ENCODE measurements at places on chromosomes 13 and 19.
A peak's percentile ranks its signal among the peaks of the same experiment; 100 is the strongest.

DNA sequence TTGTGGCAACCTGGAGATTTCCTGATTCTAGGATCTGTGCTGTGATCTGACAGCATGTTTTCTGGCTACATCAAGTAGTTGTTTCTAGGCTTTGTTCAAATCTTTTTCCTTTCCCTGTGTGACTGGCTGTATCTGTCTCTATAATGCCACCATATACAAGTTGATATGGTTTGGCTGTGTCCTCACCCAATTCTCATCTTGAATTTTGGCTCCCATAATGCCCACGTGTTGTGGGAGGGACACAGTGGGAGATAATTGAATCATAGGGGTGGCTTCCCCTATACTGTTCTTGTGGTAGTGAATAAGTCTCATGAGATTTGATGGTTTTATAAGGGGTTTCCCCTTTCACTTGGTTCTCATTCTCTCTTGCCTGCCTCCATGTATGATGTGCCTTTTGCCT lies 24.6 kb upstream of the CLDN10 start:
- DNase-seq = no peak
- no peaks in the 10 kb centered on the region for H3K36me3 ChIP-seq

DNA sequence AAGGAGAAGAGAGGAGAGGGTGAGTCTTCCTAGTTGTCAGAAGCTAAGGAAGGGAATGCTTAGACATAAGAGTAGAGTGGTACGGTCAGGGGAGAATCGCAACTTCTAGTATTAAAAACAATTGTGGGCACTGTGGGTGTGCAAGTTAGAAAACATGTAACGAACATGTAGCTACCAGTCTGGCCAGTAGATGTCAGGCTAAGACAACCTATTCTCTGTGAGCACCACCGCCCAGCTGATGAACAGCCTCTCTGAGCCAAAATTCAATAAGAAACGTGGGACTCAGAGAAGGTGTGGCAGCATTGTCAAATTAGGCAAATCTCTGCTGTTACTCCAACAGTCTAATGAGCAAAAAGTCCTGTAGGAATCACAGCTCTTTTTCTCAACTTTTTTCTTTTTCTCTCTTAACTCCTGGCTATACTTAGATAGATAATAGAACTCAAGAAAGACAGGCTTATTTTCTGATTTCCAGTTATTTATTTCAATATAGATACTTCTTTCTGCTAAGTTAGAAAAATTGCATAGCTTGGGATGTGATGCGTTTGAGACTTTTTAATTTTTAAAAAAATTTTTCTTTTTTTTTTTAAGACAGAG lies 186.2 kb downstream of the USP12 start:
- H3K36me3 ChIP-seq = no peaks in the 10 kb centered on the region
- no peak overlapping the region for H3K27ac ChIP-seq
- no peaks in the 10 kb centered on the region for H3K4me1 ChIP-seq
- H3K27me3 ChIP-seq = peaks cover 23% of the 10 kb centered on the region

- DNase-seq = no peak
- H3K4me3 ChIP-seq = no peak overlapping the region
- H3K4me1 ChIP-seq = no peaks in the 10 kb centered on the region
- no peak overlapping the region for H3K27ac ChIP-seq
- no peaks in the 10 kb centered on the region for H3K27me3 ChIP-seq
- peaks cover 22% of the 10 kb centered on the region for H3K36me3 ChIP-seq
Observed at GRCh38 chr19:3645067-3645396, 18.4 kb upstream of the CACTIN start.

- peaks cover 84% of the 10 kb centered on the region for H3K4me1 ChIP-seq
- no peaks in the 10 kb centered on the region for H3K27me3 ChIP-seq
- DNase-seq = no peak
- peak overlapping the region; percentile 23 for H3K4me3 ChIP-seq
- H3K36me3 ChIP-seq = peaks cover 68% of the 10 kb centered on the region
Observed at GRCh38 chr13:40624383-40624782, 42.1 kb downstream of the FOXO1 start.

DNA sequence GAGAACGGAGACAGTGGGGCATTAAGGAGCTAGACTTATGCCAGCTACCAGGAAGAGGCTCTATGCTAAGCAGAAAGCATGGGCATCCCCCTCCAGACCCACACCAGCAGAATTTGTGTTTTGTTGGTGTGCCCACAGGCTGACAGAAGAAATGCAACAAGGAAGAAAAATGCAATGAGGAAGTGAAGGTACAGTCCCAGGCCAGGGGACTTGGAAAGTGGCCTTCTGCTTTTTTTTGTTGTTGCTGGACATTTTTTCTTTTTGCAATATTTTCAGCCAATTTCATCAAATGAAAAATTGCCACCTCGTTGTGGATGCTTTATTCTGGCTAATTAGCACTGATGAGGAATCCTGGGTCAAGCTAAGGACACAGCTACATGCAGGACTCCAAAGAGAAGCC lies 167.7 kb downstream of the TSHZ3 start:
- no peak overlapping the region for H3K4me3 ChIP-seq
- no peaks in the 10 kb centered on the region for H3K4me1 ChIP-seq
- no peak overlapping the region for H3K27ac ChIP-seq
- no peak for DNase-seq
- peaks cover 7% of the 10 kb centered on the region for H3K27me3 ChIP-seq

GRCh38 chr19:19094513-19094912 lies 30.7 kb downstream of the SLC25A42 start:
- no peaks in the 10 kb centered on the region for H3K27me3 ChIP-seq
- H3K4me3 ChIP-seq = no peak overlapping the region
- peaks cover 22% of the 10 kb centered on the region for H3K36me3 ChIP-seq

GRCh38 chr19:46970815-46971214 lies 48.8 kb upstream of the NPAS1 start:
- no peak overlapping the region for H3K4me3 ChIP-seq
- peaks cover 19% of the 10 kb centered on the region for H3K4me1 ChIP-seq
- peaks cover 16% of the 10 kb centered on the region for H3K36me3 ChIP-seq
- H3K27me3 ChIP-seq = no peaks in the 10 kb centered on the region
- H3K27ac ChIP-seq = no peak overlapping the region

DNA sequence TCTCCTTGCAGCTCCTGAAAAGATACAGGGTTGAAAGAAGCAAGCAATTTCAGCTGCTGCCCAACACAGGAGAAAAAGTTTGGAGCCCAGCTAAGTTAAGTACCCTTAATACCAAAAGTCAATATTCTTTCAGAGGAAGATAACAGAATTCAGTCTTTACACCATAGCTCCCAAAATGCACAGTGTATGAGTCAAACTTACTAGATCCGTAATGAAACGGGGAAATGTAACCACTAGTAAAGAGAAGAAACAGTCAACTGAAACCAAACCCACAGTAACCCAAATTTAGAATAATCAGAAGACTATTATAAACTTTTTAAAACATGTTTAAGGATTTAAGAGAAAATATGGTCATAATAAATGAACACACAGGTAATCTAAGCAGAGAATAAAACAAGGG lies 45.2 kb downstream of the SUCLA2 start:
- no peaks in the 10 kb centered on the region for H3K4me1 ChIP-seq
- peaks cover 94% of the 10 kb centered on the region for H3K36me3 ChIP-seq
- H3K4me3 ChIP-seq = no peak overlapping the region
- H3K27ac ChIP-seq = no peak overlapping the region
- no peak for DNase-seq

- no peaks in the 10 kb centered on the region for H3K4me1 ChIP-seq
- H3K27ac ChIP-seq = no peak overlapping the region
- no peak overlapping the region for H3K4me3 ChIP-seq
- no peaks in the 10 kb centered on the region for H3K36me3 ChIP-seq
Observed at GRCh38 chr13:98313922-98314292, 136.8 kb upstream of the RNF113B start.

- peak overlapping the region; percentile 90 for H3K27ac ChIP-seq
- H3K4me3 ChIP-seq = peak overlapping the region; percentile 83
- peaks cover 19% of the 10 kb centered on the region for H3K4me1 ChIP-seq
- no peaks in the 10 kb centered on the region for H3K27me3 ChIP-seq
- peak; percentile 51 for DNase-seq
Observed at GRCh38 chr19:41957838-41958366, 1.2 kb downstream of the RABAC1 start.

GRCh38 chr19:7272856-7273578 lies 21.2 kb downstream of the INSR start:
- H3K27ac ChIP-seq = no peak overlapping the region
- no peak overlapping the region for H3K4me3 ChIP-seq
- H3K36me3 ChIP-seq = no peaks in the 10 kb centered on the region

DNA sequence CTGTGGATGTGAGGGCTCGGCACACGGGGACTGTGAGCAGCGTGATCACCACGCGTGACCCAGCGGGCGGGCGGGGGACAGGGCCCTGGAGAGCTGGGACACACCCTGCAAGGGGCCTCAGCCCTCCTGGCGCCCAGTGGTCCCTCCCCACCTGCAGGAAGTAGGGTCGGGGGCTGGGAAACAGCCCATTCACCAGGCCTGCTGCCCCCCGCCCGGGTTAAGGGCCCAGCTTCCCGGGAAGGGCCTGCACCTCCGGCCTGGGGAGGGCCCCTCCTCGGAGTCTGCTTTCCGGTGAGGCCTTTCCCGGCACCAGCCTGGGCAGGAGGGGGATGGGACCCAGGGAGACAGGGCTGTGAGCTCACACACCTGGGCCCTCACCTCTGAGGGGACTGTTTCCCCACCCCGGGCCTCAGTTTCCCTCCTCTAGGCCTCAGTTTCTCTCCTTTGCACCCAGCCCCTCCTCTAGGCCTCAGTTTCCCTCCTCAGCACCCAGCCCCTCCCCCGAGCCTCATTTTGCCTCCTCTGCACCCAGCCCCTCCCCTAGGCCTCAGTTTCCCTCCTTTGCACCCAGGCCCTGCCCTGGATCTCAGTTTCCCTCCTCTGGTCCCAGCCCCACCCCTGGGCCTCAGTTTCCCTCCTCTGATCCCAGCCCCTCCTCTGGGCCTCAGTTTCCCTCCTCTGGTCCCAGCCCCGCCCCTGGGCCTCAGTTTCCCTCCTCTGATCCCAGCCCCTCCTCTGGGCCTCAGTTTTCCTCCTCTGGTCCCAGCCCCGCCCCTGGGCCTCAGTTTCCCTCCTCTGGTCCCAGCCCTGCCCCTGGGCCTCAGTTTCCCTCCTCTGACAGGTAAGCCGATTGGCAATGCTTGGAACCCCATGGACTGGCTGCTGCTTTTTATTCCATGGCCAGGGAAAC lies 1.9 kb upstream of the MADCAM1 start:
- no peak overlapping the region for H3K4me3 ChIP-seq
- no peak overlapping the region for H3K27ac ChIP-seq
- no peaks in the 10 kb centered on the region for H3K36me3 ChIP-seq
- no peak for DNase-seq
- H3K4me1 ChIP-seq = peaks cover 5% of the 10 kb centered on the region
- H3K27me3 ChIP-seq = peaks cover 23% of the 10 kb centered on the region

DNA sequence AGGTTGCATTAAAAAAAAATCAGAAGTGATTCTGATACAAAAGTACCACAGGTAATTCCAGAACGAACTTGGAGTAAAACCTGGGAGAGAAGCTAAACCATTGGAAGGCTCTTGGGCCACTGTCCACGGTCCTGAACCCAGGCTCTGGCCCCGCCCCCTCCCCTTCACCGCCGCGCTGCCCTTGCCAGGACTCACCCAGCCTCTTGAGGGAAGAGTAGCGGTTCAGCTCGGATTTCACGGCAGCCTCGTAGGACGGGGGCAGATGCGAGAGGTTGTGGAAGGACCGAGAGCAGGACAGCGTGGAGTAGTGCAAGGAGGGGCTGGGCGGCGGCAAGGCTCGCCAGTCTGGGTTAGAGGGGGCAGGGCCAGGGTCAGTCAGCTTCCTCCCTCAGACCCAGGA lies 5.7 kb downstream of the SHISA7 start:
- peaks cover 14% of the 10 kb centered on the region for H3K4me1 ChIP-seq
- no peak for DNase-seq
- no peaks in the 10 kb centered on the region for H3K36me3 ChIP-seq
- H3K4me3 ChIP-seq = no peak overlapping the region

DNA sequence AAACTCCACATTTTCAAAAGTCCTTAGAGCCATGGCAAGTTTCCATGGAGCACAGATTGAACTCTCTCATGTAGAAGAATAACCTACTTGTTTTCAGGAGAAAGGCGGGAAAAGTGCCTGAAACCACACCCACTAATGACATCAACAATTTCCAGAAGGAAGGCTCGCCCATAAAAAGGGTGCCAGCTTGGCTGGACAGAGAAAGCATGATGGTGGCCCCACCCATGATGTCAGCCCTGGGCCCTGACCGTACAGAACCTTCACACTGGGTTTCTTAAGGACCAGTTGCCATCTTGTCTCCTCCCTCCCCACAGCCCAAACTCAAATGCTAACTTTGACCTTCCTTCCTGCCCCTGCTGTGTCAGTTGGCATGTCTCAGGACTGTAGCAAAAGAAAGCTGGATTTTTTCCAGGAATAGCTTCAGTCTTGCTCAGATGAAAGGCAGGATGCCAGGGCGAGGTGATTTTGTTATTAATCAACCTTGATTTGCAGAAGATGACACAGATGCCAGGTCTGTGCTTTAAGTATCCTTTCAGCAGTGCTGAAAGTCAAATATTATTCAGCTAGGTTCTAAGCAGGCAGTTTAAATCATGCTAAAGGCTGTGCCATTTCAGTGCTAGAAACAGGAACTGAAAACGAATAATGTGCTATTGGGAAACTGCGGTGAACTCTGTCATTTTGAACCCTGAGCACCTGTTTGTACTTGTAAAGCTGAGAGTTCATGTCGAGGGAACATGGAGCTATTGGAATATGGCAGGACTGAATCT lies 89.5 kb upstream of the RFC3 start:
- no peak overlapping the region for H3K4me3 ChIP-seq
- peaks cover 10% of the 10 kb centered on the region for H3K4me1 ChIP-seq
- no peak for DNase-seq
- H3K36me3 ChIP-seq = no peaks in the 10 kb centered on the region

DNA sequence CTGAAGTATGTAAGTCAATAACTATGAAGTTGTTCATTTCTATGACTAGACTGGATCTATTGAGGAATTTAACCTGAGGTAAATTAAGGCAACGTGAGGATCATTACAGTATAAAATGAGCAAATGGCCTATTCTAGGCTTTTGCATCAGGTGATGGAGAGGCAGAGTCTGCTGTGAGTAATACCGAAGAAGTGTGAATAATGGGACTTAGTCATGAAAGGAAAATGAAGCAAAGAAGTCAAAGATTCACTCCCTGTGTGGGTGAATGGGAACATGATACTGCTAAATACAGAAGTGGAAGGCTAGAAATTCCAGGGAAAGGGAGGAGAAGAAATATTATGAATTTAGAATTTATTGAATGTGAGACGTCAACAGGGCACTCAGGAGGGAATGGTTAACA lies 774.1 kb downstream of the LIG4 start:
- H3K4me1 ChIP-seq = no peaks in the 10 kb centered on the region
- no peaks in the 10 kb centered on the region for H3K27me3 ChIP-seq
- no peak for DNase-seq
- H3K27ac ChIP-seq = no peak overlapping the region
- no peaks in the 10 kb centered on the region for H3K36me3 ChIP-seq

GRCh38 chr13:46343279-46343994 lies 43.6 kb downstream of the RUBCNL start:
- H3K27me3 ChIP-seq = no peaks in the 10 kb centered on the region
- H3K4me1 ChIP-seq = peaks cover 49% of the 10 kb centered on the region
- peaks cover 5% of the 10 kb centered on the region for H3K36me3 ChIP-seq
- no peak overlapping the region for H3K27ac ChIP-seq
- no peak overlapping the region for H3K4me3 ChIP-seq
- no peak for DNase-seq

GRCh38 chr19:54191011-54191810 lies at the start of gene TSEN34:
TSS of gene TSEN34 (plus strand) at chr19:54191308. CDS start at chr19:54191365, 57 bp downstream.
- H3K27me3 ChIP-seq = no peaks in the 10 kb centered on the region
- H3K4me1 ChIP-seq = peaks cover 41% of the 10 kb centered on the region
- no peak for DNase-seq
- H3K27ac ChIP-seq = peak within 1 kb of the TSS; percentile 99
- peaks cover 68% of the 10 kb centered on the region for H3K36me3 ChIP-seq
